ENCODE measurements at places on chromosomes 7 and 10. TPM values are rescaled to one million over a fixed set of nuclear protein-coding genes. Genes with fewer than 3 reads are reported as not detected.

The MCM10 gene
- 10.0 TPM for total RNA-seq

GRCh38 chr10:114525368-114525949 lies 121.2 kb upstream of the AFAP1L2 start:
- H3K36me3 ChIP-seq, result no peaks in the 10 kb centered on the region
- peak overlapping the region; percentile 48 for H3K4me3 ChIP-seq
- no peaks in the 10 kb centered on the region for H3K27me3 ChIP-seq

The TMEM176B gene
- total RNA-seq, result 1,041 TPM

DNA sequence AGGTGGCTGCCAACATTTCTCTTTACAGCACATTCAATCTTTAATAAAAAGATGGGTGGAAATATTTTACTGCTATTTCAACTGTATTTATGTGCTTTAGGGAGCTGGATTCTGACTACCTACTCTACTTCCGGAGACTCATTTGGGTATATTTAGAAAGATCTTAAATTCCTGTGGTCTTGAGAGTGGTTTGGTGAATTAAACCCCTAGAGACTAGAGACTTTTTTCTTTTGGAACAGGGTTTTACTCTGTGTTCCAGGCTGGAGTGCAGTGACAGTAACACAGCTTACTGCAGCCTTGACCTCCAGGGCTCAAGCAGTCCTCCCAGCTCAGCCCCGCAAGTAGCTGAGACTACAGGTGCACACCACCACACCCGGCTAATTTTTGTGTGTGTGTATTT lies 79.0 kb upstream of the HABP2 start:
- H3K27ac ChIP-seq, result no peak overlapping the region
- H3K4me3 ChIP-seq, result no peak overlapping the region
- H3K4me1 ChIP-seq, result no peaks in the 10 kb centered on the region
- no peaks in the 10 kb centered on the region for H3K27me3 ChIP-seq

The CFAP70 gene
- total RNA-seq, result 2.3 TPM

The NANOS1 gene
- 0.08 TPM for total RNA-seq

DNA sequence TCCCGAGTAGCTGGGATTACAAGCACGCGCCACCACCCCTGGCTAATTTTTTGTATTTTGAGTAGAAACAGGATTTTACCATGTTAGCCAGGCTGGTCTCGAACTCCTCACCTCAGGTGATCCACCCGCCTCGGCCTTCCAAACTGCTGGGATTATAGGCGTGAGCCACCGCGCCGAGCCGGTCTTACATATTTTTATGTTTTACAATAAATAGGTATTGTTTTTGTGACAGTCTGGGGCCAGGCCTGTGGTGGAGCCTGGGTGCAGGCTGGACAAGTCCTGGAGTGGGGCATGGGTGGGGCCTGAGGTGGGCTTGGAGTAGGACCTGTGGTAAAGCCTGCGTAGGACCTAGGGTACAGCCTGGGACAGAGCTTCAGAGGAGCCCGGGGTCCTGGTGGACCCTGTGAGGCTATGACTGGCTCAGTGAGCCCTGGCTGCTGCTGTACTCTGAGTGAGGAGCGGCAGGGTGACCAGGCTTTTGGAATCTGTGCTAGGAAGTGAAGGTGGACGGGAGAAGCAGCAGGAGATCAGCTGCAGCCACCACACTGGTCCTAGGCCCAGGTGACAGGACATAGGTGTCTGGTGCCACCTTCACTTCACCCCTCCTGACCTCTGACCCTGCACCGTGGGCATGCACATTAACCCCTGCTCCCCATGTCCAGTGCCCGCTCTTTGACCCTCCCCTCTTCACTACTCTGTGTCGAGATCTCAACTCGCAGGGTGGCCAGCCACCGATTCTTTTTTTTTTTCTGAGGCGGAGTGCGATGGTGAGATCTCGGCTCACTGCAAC lies 9.6 kb upstream of the ZMIZ2 start:
- DNase-seq, result no peak
- H3K4me3 ChIP-seq, result no peak overlapping the region
- H3K36me3 ChIP-seq, result no peaks in the 10 kb centered on the region
- H3K27ac ChIP-seq, result no peak overlapping the region
